ENCODE measurements at places on chromosomes 7 and 10. TPM values are rescaled to one million over a fixed set of nuclear protein-coding genes. Genes with fewer than 3 reads are reported as not detected.

Gene SLC37A3
- 53.5 TPM for total RNA-seq

Gene NKX6-2
- not detected for total RNA-seq

Gene TMEM229A
- not detected for total RNA-seq

Gene MCM10
- 0.83 TPM for total RNA-seq

Gene UCMA
- total RNA-seq: not detected

Gene ADIRF
- total RNA-seq: 142 TPM

Gene PIP
- not detected for total RNA-seq

Gene STYXL1
- 49.0 TPM for total RNA-seq

Gene CPA2
- total RNA-seq: under 0.01 TPM

Gene LIPF
- not detected for total RNA-seq

Gene SPAM1
- total RNA-seq: not detected

Gene CLDN15
- total RNA-seq: 3.1 TPM

Gene PLAC9
- 16.7 TPM for total RNA-seq

Gene C10orf53
- not detected for total RNA-seq

Gene COL28A1
- under 0.01 TPM for total RNA-seq

Gene GPR15LG
- total RNA-seq: not detected

Gene SLC39A12
- total RNA-seq: not detected

Gene DNAH11
- 0.33 TPM for total RNA-seq

Gene AZGP1
- not detected for total RNA-seq

Gene CNNM2
- 4.4 TPM for total RNA-seq

Gene AOAH
- not detected for total RNA-seq

Gene HTRA1
- 109 TPM for total RNA-seq

Gene ANXA8
- total RNA-seq: not detected

Gene DKK1
- 54.4 TPM for total RNA-seq

Gene CUZD1
- 0.50 TPM for total RNA-seq

Gene CTAGE4
- total RNA-seq: 0.17 TPM

Gene SPDYE2
- total RNA-seq: not detected

Gene RBP4
- total RNA-seq: not detected

Gene DYDC1
- total RNA-seq: not detected

Gene FBH1
- total RNA-seq: 97.8 TPM

Gene IFIT3
- 23.6 TPM for total RNA-seq

Gene MRLN
- total RNA-seq: not detected

Gene P4HA1
- total RNA-seq: 179 TPM

Gene CTNNA3
- total RNA-seq: under 0.01 TPM

Gene GARIN1A
- 1.5 TPM for total RNA-seq

Gene CREB3L2
- total RNA-seq: 39.3 TPM

Gene CYP2C8
- total RNA-seq: 0.17 TPM

Gene INMT
- total RNA-seq: 75.8 TPM

Gene HOXA6
- total RNA-seq: 3.6 TPM

Gene LIPA
- total RNA-seq: 72.3 TPM

Gene NRP1
- total RNA-seq: 373 TPM

Gene ZNF37A
- 17.7 TPM for total RNA-seq

Gene BAZ1B
- 68.9 TPM for total RNA-seq

Gene SVIL
- 60.9 TPM for total RNA-seq

Gene STAG3
- 0.50 TPM for total RNA-seq

Gene OR9A2
- not detected for total RNA-seq

Gene PLEKHA1
- 9.5 TPM for total RNA-seq

Gene ALOX5
- total RNA-seq: not detected

Gene ELN
- total RNA-seq: 2.1 TPM

Gene PRKAG2
- total RNA-seq: 11.9 TPM

Gene NPTX2
- total RNA-seq: under 0.01 TPM

Gene INA
- total RNA-seq: 0.50 TPM

Gene BMPER
- 12.2 TPM for total RNA-seq

Gene FKBP6
- total RNA-seq: not detected

Gene RASSF4
- 11.4 TPM for total RNA-seq

Gene PDZD7
- total RNA-seq: 1.3 TPM

Gene TACC2
- 7.6 TPM for total RNA-seq

Gene UTF1
- not detected for total RNA-seq

Gene CALML3
- total RNA-seq: not detected
